ENCODE measurements at places on chromosomes 11 and 22.
A peak's percentile ranks its signal among the peaks of the same experiment; 100 is the strongest.

DNA sequence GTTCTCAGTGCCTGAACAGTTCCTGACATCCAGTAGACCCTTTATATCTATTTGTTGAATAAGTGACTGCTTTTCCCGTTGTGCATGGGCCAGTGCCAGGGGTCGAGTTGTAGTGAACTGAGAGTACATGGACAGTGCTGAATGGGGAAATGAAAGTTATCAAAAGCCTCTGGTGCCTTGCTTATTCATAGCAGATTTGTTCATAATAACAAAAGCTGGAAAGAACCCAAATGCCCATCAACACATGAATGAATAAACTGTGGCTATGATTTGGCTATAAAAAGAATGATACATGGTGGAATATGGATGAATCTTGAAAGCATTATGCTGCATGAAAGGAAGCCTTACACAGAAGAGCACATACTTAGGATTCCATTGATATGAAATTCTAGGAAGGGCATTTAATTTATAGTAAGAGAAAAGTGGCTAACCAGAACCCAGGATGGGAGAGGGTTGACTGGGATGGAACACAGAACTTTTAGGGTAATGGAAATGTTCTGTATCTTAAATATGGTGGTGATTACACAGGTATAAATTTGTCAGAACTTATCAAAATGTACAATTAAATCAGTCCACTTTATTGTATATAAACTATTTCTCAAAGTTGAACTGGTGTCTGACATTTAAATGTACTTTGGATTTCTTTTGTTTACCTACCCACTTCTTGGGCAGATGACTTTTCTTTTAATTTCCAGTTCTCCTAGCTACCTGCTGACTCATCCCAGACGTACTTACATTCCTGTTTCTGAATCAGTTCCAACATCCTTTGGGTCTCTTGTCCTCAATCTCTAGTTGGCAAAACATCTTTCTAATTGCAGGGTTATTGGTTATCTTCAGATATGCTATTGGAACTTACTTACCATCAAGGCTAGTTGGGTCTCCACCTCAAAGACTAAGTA is 42.8 kb downstream of the PACS1 start:
- DNase-seq: no peak

- DNase-seq: no peak
Observed at GRCh38 chr11:8025816-8026215, 38.7 kb downstream of the EIF3F start.

GRCh38 chr11:65422633-65423515 is at the start of gene NEAT1:
NEAT1 (plus strand) TSS chr11:65422798.
- peak; percentile 85 for DNase-seq

GRCh38 chr11:117984476-117984875 is 1.7 kb upstream of the IL10RA start:
- no peak for DNase-seq

DNA sequence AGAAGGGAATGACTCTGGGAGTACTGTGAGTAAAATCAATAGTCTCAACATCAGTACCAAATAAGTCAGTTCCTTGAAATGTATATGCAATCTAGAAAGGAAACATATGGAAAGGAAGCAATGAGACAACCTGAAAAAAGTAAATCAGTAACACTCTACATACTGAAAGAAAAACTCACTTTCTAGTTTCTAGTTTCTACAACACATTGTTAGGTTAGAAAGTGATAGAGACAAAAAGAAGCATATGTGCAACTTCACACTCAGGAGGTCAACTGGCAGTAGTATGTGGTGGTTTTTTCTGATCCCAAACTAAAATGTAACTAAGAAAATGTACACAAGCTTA is 156.5 kb upstream of the SOX6 start:
- DNase-seq: no peak

- no peak for DNase-seq
Observed at GRCh38 chr22:36238373-36239149, 766 bp downstream of the APOL2 start.

GRCh38 chr11:9716275-9717039 is 52.6 kb downstream of the SWAP70 start:
- DNase-seq: no peak

- no peak for DNase-seq
Observed at GRCh38 chr22:25669253-25670069, 72.5 kb upstream of the MYO18B start.

- DNase-seq: no peak
Observed at GRCh38 chr11:100682247-100682969, 4.7 kb upstream of the ARHGAP42 start.

GRCh38 chr11:111045407-111045803 is 200.1 kb upstream of the POU2AF2 start:
- DNase-seq: no peak

DNA sequence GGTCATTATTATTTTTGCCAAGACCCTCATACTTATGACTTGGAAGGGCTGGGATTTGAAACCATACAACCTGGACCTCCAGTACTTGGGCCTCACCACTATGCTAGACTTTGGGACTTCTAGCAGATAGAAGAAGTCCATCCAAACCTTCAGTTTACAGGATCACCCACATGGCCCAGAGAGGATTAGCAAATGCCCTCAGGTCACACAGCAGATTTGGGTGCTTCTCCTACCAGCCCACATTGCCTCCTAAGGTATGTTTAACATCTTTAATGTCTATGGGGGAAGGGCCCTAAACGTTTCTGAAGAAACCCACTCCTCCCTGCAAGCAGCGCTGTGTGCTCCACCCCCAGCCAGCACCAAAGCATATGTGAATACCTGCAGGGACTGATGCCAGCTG is 17.5 kb upstream of the GCAT start:
- DNase-seq: no peak

- DNase-seq: peak; percentile 56
Observed at GRCh38 chr11:128890543-128891368, at the start of gene KCNJ5. KCNJ5 (plus strand) TSS chr11:128891356; CDS start chr11:128911274, 19,918 bp downstream.

DNA sequence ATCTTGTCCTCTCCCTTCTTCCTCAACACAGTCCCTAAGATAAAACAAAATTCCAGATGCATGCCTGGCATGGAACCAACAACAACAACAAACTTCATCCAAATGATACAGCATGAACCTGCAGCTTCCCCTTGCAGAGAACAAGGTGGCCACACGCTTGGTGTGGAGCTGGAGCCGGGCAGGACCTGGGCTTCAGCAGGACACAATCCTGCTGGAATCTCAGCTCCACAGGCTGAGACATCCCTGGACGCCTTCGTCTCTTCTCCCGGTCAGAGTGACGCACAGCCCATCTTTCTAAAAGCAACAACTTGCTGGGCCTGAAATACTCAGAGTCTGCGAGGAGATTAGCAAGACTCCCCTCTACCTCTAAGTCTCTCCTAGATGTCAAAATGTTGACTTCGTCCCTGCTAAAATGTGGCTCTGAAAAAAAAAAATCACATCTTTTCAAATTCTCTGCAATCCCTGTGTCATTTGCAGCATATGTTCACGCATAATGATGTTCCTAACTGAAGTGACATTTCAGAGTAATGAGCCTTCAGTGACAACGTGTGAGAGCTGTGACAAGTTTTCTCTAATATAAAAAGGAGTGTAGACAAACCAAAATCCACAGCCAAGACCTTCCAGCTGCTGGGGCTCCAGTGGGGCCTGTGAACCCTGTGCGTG is 1232.3 kb downstream of the TBC1D22A start:
- no peak for DNase-seq

GRCh38 chr22:21819183-21819770 is 48.2 kb downstream of the MAPK1 start:
- no peak for DNase-seq

GRCh38 chr11:56396047-56396446 is 16.4 kb upstream of the OR5AL1 start:
- no peak for DNase-seq

DNA sequence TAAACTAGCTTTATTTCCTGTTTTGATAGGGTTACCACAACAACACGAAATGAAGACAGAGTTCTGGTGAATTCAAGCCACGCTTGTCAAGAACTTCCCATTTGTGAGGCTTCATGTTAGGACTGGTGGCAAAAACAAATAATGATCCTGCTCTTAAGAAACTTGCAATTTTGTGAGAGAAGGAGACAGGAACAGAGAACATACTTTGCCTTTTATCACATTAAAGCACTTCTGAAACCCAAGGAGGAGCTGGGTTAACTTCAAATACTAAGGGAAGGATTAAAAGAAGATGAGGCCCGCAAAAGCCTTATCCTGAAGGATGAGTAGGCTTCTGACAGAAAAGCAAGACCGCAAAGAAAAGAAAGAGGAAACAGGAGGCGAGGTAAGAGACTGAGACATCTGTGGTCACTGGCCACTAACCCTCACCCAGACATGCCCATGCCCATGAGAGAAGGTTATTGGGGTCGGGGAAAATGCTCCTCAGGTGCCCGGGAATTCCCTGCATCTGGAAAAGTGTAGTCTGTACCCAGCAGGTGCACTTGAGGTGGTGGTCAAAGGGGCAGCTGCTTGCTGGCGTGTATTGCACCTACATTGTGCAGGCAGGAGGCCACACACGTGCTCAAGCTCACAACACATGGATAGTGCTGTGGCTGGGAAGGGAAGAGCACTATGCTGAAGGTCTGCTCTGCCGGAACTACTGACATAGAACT is 50.5 kb downstream of the MAPK1 start:
- DNase-seq: no peak

GRCh38 chr11:77322506-77322905 is 21.0 kb upstream of the GDPD4 start:
- DNase-seq: no peak

All from WTC11 (cell line).